ENCODE measurements at places on chromosomes 16 and 17.

- DNase-seq: no peak
These were observed 23.8 kb downstream of the NACA2 start for GRCh38 chr17:61567045-61567802.

DNA sequence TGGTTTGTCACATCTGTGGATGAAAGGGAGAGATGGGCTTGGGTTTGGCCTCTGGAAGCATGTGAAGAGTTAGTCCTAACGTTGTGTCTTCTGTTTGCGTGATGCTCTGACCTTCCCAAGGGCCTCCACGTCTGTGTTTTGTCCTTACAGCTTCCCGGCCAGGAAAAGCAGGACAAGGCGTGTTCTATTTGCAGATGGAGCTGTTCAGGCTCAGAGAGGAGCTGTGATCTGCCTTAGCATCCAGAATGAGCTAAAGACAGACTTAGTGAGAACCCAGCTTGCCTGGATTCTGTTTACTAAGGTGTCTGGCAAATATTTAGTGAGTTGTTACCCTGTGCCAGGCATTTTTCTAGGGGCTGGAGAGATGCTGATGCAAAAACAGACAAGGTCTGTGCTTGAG, 282.1 kb downstream of the CBLN1 start:
- no peak for DNase-seq

GRCh38 chr16:68379472-68380347, 68.6 kb downstream of the SMPD3 start:
- DNase-seq: no peak

GRCh38 chr17:40135817-40136216, 4.5 kb upstream of the CASC3 start:
- no peak for DNase-seq

DNA sequence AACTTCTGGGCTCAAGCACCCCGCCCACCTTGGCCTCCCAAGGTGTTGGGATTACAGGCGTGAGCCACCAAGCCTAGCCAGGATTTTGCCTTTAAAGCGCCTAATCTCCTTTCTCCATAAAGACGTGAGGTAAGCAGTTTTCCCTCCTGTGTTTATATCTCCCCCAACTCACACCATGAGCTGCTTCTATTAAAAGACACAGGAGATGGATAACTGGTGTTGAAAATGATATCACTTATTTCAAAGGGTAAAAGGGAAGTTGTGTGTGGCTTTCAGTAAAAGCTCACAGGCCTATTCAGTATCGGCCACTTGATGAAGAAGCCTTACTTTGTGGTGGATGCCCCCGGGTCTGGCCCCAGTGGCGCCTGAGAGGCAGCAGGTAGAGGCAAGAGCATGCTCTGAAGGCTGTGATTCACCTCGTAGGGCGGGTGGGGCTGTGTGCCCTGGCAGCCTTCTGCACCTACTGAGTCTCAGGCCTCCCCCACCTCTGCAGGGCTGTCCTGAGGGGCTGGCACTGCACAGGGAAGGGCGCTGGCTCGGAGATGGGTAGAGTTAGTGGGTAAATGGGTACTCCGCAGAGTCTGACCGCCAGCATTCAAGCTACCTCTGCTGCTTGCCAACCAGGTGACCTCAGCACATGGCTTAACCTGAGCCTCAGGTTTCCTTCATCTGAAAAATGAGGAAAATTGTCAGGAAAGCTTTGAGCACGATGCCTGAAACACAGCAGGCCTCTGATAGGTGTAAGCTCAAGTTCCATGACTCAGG, 146.8 kb downstream of the CLEC16A start:
- DNase-seq: no peak

DNA sequence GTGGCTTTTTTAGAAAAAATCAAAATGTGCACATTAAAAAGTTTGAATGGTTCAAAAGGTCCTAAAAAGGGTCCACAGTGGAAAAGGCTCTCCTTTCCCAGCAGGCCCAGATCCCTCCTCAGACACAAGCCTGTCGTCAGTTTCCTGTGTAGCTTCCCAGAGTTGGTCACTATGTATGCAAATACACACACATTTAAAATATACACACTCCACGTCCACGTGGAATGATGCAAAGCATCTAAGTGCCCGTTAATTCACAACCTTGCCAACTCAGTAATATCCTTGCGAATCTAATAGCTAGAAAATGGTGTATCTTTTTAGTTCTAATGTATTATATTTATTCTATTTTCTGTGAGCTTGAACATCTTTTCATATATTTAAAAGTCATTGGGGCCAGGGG, 17.7 kb downstream of the NLRC5 start:
- DNase-seq: no peak

DNA sequence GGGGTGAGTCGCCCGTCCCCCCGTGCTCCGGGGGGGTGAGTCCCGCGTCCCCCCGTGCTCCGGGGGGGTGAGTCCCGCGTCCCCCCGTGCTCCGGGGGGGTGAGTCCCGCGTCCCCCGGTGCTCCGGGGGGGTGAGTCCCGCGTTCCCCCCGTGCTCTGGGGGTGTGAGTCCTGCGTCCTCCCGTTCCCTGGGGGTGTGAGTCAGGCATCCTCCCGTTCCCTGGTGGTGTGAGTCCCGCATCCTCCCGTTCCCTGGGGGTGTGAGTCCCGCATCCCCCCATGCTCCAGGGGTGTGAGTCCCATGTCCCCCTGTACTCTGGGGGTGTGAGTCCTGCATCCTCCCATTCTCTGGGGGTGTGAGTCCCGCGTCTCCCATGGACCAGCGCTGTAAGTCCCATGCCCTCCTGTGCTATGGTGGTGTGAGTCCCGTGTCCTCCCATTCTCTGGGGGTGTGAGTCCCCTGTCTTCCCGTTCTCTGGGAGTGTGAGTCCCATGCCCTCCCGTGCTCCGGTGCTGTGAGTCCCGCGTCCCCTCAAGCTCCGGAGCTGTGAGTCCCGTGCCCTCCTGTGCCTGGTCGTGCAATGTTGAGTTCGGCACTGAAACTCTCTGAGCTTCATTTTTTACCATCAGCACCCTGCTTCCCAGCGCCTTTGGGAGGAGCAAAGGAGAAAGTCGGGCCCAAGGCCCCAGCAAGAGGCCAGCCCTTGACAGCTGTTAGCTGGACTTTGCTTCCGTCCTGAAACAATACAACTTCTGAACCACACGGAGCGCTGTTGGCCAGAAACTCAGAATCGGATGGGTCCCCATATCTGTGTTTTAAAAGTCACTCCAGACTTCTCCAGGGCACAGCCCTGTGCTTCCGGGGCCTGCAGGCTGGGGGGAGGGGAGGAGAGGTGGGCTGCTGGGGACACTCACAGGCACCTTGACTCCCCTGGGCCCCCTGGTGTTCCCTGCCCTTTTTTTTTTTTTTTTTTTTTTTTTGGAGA, 11.5 kb upstream of the ZC3H18 start:
- DNase-seq: no peak

DNA sequence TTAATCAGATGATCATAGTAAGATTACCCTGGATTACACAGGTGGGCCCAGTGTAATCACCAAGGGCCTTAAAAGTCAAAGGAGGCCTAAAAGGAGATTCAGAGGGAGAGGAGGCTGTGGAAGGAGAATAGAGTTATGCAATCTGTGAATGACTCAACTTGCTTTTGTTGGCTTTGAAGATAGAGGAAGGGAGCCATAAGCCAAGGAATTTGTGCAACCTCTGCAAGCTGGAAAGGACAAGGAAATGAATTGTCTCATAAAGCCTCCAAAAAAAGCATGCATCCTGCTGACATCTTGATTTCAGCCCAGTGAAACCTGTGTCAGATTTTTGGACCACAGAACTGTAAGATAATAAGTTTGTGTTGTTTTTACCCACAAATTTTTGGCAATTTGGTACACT, 109.6 kb downstream of the CNTNAP4 start:
- no peak for DNase-seq

Data from T-helper 22 cell (primary cell).